Stimulated activated CD8-positive, alpha-beta memory T cell treated with anti-CD3 and anti-CD28 coated beads, Interleukin-7, amount 100 ng/mL, for 48 hours (primary cell): ENCODE measurements at places on chromosomes 3 and 15.

GRCh38 chr3:112327371-112327951 lies 5.5 kb upstream of the CD200 start:
- no peak for DNase-seq

- no peak for DNase-seq
These were observed 184.1 kb upstream of the LRRC3B start for GRCh38 chr3:26438325-26438940.

GRCh38 chr3:52930748-52931147 lies 33.4 kb upstream of the STIMATE start:
- DNase-seq, result no peak

GRCh38 chr15:50808728-50809127 lies 43.2 kb upstream of the SPPL2A start:
- DNase-seq, result no peak

- no peak for DNase-seq
These were observed 1.4 kb upstream of the GRM2 start for GRCh38 chr3:51705276-51706020.

DNA sequence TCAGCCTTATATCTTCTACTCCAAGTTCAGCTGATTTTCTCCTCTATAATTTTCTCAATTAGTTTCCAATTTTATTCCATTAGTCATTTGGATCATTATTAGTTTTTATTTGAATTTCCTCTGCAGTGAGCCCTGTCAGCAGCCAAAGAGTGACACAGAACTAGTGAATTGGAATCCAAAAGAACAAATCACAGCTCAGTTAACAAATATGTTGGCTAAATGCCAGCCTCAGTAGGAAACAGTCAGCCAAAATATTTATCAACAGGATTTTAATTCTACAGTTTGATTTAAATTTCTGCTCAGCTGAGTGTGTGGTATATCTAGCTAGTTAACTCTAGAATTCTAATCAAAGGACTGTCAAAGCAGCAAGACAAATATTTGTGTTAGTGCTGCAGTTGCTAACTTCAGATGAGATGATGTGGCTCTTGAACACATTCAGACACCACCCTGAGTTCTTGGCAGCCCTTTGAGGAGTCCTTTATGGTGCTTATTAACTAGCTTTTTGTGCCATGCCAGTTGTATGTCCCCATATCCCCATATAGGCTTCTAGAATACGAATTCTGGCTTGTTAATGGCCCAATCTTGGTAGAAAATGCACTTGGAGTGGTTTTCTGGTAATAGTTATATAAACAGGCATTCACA lies 194.5 kb downstream of the CPNE4 start:
- DNase-seq, result no peak

DNA sequence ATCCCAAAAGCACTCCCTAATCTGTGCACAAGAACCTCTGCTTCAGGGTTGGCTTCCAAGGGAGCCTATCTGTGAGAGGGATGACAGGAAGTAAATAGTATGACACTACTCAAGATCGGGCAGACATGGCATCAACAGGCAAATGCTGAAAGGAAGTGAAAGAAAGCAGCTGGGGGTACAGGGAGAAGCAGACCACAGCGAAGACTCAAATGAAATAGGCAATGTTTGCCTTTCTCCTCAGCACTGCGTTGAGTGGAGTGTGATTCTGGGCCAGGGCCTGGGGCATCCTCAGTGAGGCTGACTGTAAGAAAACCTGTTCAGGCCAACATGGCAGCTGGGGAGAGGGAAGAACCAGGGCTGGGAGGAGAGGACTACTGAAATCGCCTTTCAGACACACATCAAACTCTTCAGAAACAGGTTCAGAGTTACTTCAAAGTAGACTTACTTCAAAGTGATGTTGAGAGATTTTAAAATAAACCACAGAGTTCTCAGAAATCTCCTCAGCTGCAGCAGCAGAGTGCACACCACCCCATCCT lies 96.6 kb downstream of the SLC9A9 start:
- DNase-seq, result no peak

GRCh38 chr15:71889385-71889784 lies 79.0 kb downstream of the NR2E3 start:
- DNase-seq, result no peak

DNA sequence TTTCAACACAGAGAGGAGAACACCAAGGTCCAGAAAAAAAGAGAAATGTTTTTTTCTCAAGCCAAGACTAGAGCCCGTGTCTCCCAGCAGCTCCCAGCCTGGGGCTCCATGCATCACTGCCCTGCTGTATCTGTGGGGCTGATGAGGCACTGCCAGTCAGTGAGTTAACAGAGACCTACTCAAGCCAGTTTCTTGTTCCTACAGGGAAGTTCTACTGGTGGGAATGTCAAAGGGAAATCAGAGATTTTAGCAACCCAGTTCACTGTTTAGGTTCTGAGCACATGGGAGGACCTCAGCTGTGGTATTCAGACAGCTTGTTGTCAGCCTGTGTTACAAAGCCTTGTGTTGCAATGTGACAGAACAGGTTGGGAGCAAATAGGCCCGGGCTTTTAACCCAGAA lies 234.3 kb downstream of the TLE3 start:
- DNase-seq, result no peak

- no peak for DNase-seq
These were observed 62.4 kb downstream of the LEKR1 start for GRCh38 chr3:156888576-156888975.

- DNase-seq, result no peak
These were observed 199.6 kb upstream of the NAALADL2 start for GRCh38 chr3:174659511-174659910.

GRCh38 chr3:9826815-9827573 lies 16.8 kb downstream of the RPUSD3 start:
- DNase-seq, result no peak
